Gastroesophageal sphincter (tissue), 4 donors: ENCODE measurements at places on chromosomes 11 and 22. TPM values are rescaled to one million over a fixed set of nuclear protein-coding genes. Genes with fewer than 3 reads are reported as not detected.
A peak's percentile ranks its signal among the peaks of the same experiment; 100 is the strongest.

FOXR1 gene
- total RNA-seq: not detected

- no peaks in the 10 kb centered on the region for H3K4me1 ChIP-seq
- no peaks in the 10 kb centered on the region for H3K27me3 ChIP-seq
- H3K4me3 ChIP-seq: no peak overlapping the region
- H3K27ac ChIP-seq: no peak overlapping the region
- no peaks in the 10 kb centered on the region for H3K36me3 ChIP-seq
These were observed 364.3 kb upstream of the NARS2 start for GRCh38 chr11:78938971-78939370.

DNA sequence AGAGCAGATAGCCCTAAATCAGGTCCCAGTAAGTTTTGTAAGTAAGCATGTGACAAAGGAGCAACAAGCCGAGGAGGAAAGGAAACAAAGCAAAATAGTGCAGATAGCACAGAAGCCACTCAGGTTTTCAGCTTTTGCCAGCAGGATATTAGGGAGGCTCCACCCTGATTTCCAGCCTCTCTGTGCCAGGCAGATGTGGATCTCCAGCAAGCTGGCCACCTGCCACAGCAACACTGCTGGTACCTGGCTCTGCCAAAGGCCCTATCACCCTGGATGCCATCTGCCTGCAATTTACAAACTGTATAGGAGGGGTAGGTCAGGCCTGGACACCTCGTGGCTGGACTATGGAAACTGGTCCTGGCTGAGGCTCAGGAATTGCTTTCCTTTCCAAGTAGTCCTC is 12.2 kb upstream of the NNMT start:
- no peak overlapping the region for H3K27ac ChIP-seq
- peaks cover 17% of the 10 kb centered on the region for H3K4me1 ChIP-seq

DDX25 gene
- not detected for total RNA-seq

DNA sequence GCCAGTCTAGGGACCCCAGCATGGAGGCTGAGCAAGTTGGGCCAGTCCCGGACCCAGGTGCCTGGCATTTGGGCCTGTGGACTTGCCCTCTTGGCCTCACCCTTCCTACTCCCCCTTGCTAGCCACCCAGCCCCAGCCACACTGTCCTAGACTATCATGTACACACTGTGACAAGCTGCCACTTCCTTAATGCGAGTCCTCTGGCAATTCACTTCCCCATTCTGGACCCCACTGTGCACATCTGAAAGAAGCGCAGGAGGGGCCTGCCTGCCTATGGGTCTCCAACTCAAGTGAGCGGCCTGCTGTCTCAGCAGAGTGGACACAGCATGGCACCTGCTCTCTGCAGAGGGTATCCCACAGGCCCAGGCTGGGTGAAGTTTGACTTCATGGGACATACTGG is 68.5 kb upstream of the LMO1 start:
- no peak for ATAC-seq
- no peak overlapping the region for H3K27ac ChIP-seq
- H3K4me1 ChIP-seq: peaks cover 3% of the 10 kb centered on the region
- peaks cover 4% of the 10 kb centered on the region for H3K27me3 ChIP-seq

- no peaks in the 10 kb centered on the region for H3K36me3 ChIP-seq
- no peak overlapping the region for H3K4me3 ChIP-seq
- H3K4me1 ChIP-seq: no peaks in the 10 kb centered on the region
- H3K27me3 ChIP-seq: no peaks in the 10 kb centered on the region
- ATAC-seq: no peak
- H3K27ac ChIP-seq: no peak overlapping the region
These were observed 225.1 kb downstream of the SWAP70 start for GRCh38 chr11:9888938-9889337.

CLMP gene
- total RNA-seq: 274 TPM

SERHL2 gene
- 7.7 TPM for total RNA-seq

- no peaks in the 10 kb centered on the region for H3K27me3 ChIP-seq
- H3K4me1 ChIP-seq: peaks cover 28% of the 10 kb centered on the region
- H3K4me3 ChIP-seq: no peak overlapping the region
- no peak for ATAC-seq
- no peak overlapping the region for H3K27ac ChIP-seq
- no peaks in the 10 kb centered on the region for H3K36me3 ChIP-seq
These were observed 45.4 kb downstream of the YAP1 start for GRCh38 chr11:102155676-102156075.

- no peaks in the 10 kb centered on the region for H3K27me3 ChIP-seq
- no peak for ATAC-seq
- no peak overlapping the region for H3K4me3 ChIP-seq
These were observed 4.8 kb upstream of the SUN2 start for GRCh38 chr22:38760477-38761201.

- H3K27ac ChIP-seq: no peak overlapping the region
- no peaks in the 10 kb centered on the region for H3K27me3 ChIP-seq
- ATAC-seq: no peak
- H3K36me3 ChIP-seq: no peaks in the 10 kb centered on the region
- H3K4me3 ChIP-seq: no peak overlapping the region
These were observed 338.0 kb downstream of the AASDHPPT start for GRCh38 chr11:106415510-106415909.

- no peak overlapping the region for H3K4me3 ChIP-seq
- no peaks in the 10 kb centered on the region for H3K4me1 ChIP-seq
- no peaks in the 10 kb centered on the region for H3K36me3 ChIP-seq
- no peak overlapping the region for H3K27ac ChIP-seq
- ATAC-seq: no peak
These were observed 5.4 kb downstream of the TREH start for GRCh38 chr11:118674082-118674435.

KCNJ1 gene
- total RNA-seq: not detected

RNF215 gene
- 13.5 TPM for total RNA-seq

- no peaks in the 10 kb centered on the region for H3K4me1 ChIP-seq
- no peak for ATAC-seq
- no peaks in the 10 kb centered on the region for H3K36me3 ChIP-seq
- no peak overlapping the region for H3K4me3 ChIP-seq
These were observed 19.5 kb upstream of the NTM start for GRCh38 chr11:131350872-131351271.

DNA sequence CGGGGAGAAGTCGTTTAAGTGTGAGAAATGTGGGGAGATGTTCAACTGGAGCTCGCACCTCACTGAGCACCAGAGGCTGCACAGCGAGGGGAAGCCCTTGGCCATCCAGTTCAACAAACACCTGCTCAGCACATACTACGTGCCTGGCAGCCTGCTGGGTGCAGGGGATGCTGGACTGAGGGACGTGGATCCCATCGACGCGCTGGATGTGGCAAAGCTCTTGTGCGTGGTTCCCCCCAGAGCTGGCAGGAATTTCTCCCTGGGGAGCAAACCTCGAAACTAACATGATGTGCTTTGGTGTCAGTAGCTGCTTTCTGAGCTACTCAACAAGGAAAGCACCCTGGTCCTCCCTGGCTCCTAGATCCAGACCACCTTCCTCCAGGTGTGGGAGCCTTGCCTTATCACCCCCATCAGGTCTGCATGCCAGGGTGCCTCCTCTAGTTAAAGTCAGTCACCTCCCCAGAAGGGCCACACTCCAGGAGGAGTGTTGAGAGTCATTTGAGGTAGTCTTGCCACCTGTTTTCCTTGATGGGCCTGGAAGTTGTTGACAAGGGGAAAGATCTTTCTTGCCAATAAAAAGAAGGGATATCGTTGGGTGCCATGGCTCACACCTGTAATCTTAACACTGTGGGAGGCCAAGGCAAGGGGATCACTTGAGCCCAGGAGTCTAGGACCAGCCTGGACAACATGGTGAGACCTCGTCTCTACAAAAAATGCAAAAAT is 12.9 kb downstream of the ZNF74 start:
- no peak for ATAC-seq
- no peak overlapping the region for H3K27ac ChIP-seq
- H3K36me3 ChIP-seq: peaks cover 60% of the 10 kb centered on the region
- H3K4me3 ChIP-seq: no peak overlapping the region
- H3K27me3 ChIP-seq: no peaks in the 10 kb centered on the region

- no peak overlapping the region for H3K4me3 ChIP-seq
- peaks cover 88% of the 10 kb centered on the region for H3K36me3 ChIP-seq
- peak overlapping the region; percentile 2 for H3K27ac ChIP-seq
- ATAC-seq: no peak
- peaks cover 27% of the 10 kb centered on the region for H3K4me1 ChIP-seq
- H3K27me3 ChIP-seq: no peaks in the 10 kb centered on the region
These were observed 65.2 kb downstream of the ZBTB16 start for GRCh38 chr11:114124601-114125144.

DNA sequence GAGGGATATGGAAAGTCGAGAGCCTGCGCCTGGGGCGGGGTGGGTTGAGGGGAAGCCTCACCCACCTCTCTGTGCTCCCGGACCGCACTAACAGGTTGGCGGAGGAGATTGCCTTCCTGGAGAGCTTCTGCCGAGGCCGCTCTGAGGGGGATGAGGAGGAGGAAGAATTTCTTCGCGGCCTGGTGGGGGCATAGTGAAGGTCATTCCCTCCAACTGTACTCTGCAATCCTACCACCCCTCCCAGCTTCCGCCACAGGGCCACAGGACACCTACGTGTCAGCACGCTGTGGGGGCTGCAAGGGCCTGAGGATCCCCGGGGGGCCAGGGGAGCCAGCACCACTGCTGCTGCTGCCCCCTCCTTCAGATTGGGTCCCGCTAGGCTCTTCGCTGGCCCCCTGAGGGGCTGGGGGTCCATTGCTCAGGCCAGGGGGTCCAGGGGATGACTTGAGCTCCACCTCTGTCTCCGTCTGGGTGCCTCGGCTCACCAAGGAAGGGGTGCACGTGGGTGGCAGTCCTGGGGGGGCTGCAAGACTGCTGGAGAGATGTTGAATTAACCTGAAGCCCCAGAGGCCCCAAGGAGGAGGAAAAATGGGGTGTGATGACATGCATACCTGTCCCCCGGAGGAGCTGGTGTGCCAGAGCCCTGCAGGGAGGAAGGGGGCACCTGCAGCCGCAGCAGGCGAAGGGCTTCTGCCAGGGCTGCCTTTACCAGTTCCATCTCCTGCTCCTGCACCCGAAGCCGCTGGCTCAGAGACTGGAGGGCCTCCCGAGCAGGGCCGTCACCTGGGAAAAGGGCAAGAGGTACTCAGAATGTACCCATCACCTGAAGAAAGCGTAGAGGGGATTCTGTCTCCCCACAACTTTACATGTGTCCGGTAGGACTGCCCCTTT is 1.5 kb downstream of the EML3 start:
- H3K4me1 ChIP-seq: peaks cover 21% of the 10 kb centered on the region
- no peak for ATAC-seq
- peaks cover 68% of the 10 kb centered on the region for H3K36me3 ChIP-seq
- H3K27me3 ChIP-seq: no peaks in the 10 kb centered on the region
- peak overlapping the region; percentile 93 for H3K27ac ChIP-seq

- no peaks in the 10 kb centered on the region for H3K27me3 ChIP-seq
- ATAC-seq: peak; percentile 66
- no peak overlapping the region for H3K4me3 ChIP-seq
- peaks cover 6% of the 10 kb centered on the region for H3K36me3 ChIP-seq
- H3K27ac ChIP-seq: no peak overlapping the region
These were observed 24.7 kb downstream of the LAYN start for GRCh38 chr11:111565114-111565720.

- no peak overlapping the region for H3K4me3 ChIP-seq
- no peak overlapping the region for H3K27ac ChIP-seq
- no peaks in the 10 kb centered on the region for H3K36me3 ChIP-seq
- no peaks in the 10 kb centered on the region for H3K4me1 ChIP-seq
These were observed 8.2 kb downstream of the SPINDOC start for GRCh38 chr11:63821411-63821810.

GRCh38 chr11:126129727-126130671 is 67.3 kb upstream of the CDON start:
- no peaks in the 10 kb centered on the region for H3K27me3 ChIP-seq
- H3K27ac ChIP-seq: peak overlapping the region; percentile 43
- no peak overlapping the region for H3K4me3 ChIP-seq

POTEH gene
- not detected for total RNA-seq

MMP7 gene
- not detected for total RNA-seq

GRCh38 chr11:86990515-86990914 is 35.3 kb upstream of the FZD4 start:
- H3K4me3 ChIP-seq: no peak overlapping the region
- H3K4me1 ChIP-seq: peaks cover 15% of the 10 kb centered on the region
- ATAC-seq: no peak
- no peaks in the 10 kb centered on the region for H3K27me3 ChIP-seq

DNA sequence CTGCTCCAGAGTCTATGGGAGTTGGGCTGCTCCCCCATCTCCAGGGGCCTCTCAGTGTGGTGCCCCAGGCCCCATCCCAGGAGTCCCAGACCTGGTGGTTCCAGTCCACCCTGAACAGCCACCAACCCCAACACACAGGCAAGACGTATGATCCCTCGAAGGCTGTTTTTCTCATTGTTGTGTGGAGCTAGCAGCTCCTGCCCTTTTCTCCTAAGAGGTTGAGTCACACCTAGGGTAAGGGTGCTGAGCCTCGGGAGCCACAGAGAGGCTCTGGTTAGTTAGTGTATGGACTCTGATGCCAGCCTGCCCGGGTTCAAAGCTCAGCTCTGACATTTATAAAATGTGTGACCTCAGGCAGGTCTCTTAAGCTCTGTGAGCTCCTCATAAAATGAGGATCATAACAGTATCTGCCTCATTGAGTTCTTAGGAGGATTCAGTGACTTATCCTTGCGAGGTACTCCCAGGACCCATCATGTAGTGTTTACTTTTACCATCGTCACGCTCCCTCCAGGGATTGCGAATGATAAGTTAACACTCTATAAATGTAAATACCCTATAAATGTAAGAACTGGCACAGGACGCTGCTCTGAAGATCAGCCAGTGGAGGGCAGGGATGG is 47.2 kb downstream of the FBLN1 start:
- H3K36me3 ChIP-seq: no peaks in the 10 kb centered on the region
- H3K27ac ChIP-seq: peak overlapping the region; percentile 92
- no peak overlapping the region for H3K4me3 ChIP-seq
- ATAC-seq: no peak

GRCh38 chr11:110340436-110340835 is 44.0 kb upstream of the RDX start:
- no peaks in the 10 kb centered on the region for H3K27me3 ChIP-seq
- no peak overlapping the region for H3K27ac ChIP-seq
- H3K36me3 ChIP-seq: no peaks in the 10 kb centered on the region
- no peaks in the 10 kb centered on the region for H3K4me1 ChIP-seq
- no peak for ATAC-seq

SCN4B gene
- total RNA-seq: 3.3 TPM

GRCh38 chr22:26994801-26995200 is 337.4 kb downstream of the MIAT start:
- H3K4me3 ChIP-seq: no peak overlapping the region
- H3K27me3 ChIP-seq: no peaks in the 10 kb centered on the region
- H3K27ac ChIP-seq: no peak overlapping the region
- H3K36me3 ChIP-seq: no peaks in the 10 kb centered on the region
- ATAC-seq: no peak
- peaks cover 10% of the 10 kb centered on the region for H3K4me1 ChIP-seq

C11orf42 gene
- not detected for total RNA-seq
